ENCODE measurements at places on chromosomes 6 and 20. TPM values are rescaled to one million over a fixed set of nuclear protein-coding genes. Genes with fewer than 3 reads are reported as not detected.
A peak's percentile ranks its signal among the peaks of the same experiment; 100 is the strongest.

DNA sequence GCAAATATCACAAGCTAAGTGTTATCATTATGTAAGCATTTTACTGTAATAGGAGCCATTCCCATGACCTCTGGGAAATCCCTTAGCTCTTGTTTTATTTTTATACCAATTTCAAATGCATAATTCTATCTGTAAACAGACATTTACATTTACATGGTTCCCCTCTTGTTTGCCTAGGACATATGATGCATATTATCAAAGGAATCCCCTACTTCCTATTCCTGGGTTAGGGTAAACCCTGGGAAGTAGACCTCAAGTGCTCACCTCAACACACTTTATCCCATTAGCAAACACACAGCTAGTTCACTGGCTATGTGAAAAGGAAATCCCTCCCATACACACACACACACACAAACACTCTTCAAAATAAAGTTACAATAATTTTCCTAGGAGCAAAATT is 27.1 kb downstream of the PDE10A start:
- no peak overlapping the region for H3K27ac ChIP-seq
- H3K4me3 ChIP-seq, result no peak overlapping the region
- peaks cover 11% of the 10 kb centered on the region for H3K27me3 ChIP-seq
- no peak for DNase-seq

- H3K4me3 ChIP-seq, result peak overlapping the region; percentile 59
- H3K27me3 ChIP-seq, result no peaks in the 10 kb centered on the region
Measured at GRCh38 chr6:137927777-137928218, 60.7 kb downstream of the TNFAIP3 start.

GRCh38 chr20:19129976-19130612 is 82.3 kb upstream of the SLC24A3 start:
- H3K36me3 ChIP-seq, result no peaks in the 10 kb centered on the region
- H3K27ac ChIP-seq, result no peak overlapping the region
- no peaks in the 10 kb centered on the region for H3K4me1 ChIP-seq
- no peak for DNase-seq
- H3K27me3 ChIP-seq, result no peaks in the 10 kb centered on the region

DNA sequence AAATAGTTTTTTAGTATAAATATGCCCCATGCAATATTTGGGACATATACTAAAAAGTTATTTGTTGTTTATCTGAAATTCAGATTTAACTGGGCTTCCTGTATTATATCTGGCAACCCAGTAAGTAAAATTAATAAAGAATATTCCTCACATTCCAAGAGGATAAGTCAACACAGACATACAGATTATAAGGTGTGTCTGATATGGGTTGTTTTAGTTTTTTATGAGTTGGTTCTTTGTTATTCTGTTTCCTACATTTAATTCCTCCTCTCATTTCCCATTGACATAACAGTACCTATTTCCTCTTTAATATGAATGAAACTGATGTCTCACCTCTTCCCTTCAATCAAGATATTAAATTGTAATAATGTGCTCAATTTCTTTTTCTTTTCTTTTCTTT is 1.7 kb upstream of the PLA2G7 start:
- H3K36me3 ChIP-seq, result no peaks in the 10 kb centered on the region
- H3K27me3 ChIP-seq, result peaks cover 54% of the 10 kb centered on the region
- no peak for DNase-seq

- no peak overlapping the region for H3K27ac ChIP-seq
- H3K4me3 ChIP-seq, result peak overlapping the region; percentile 70
- peaks cover 19% of the 10 kb centered on the region for H3K4me1 ChIP-seq
- peak; percentile 66 for DNase-seq
- H3K36me3 ChIP-seq, result peaks cover 3% of the 10 kb centered on the region
Measured at GRCh38 chr20:64083378-64083803, 807 bp downstream of the LKAAEAR1 start.

DNA sequence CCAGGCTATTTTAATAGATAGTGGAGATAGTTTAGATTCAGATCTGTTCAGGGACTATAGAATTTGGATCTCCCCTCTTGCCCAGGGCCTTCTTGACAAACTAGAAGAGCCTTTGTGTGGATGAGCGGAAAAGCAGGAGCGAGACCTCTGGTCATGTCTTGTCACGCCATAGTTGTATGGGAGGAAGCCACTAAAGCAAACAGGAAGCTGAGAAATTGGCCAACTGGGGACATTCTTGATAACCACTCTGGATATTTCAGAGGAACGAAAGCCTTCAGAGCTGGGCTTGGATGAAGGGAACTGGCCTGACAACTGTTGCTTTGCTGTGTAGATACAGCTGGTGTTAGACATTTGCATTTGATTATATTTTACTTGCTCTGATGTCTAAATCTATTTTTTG is 54.1 kb upstream of the EXOC2 start:
- DNase-seq, result no peak
- H3K27ac ChIP-seq, result no peak overlapping the region
- H3K36me3 ChIP-seq, result no peaks in the 10 kb centered on the region
- H3K4me3 ChIP-seq, result no peak overlapping the region

DNA sequence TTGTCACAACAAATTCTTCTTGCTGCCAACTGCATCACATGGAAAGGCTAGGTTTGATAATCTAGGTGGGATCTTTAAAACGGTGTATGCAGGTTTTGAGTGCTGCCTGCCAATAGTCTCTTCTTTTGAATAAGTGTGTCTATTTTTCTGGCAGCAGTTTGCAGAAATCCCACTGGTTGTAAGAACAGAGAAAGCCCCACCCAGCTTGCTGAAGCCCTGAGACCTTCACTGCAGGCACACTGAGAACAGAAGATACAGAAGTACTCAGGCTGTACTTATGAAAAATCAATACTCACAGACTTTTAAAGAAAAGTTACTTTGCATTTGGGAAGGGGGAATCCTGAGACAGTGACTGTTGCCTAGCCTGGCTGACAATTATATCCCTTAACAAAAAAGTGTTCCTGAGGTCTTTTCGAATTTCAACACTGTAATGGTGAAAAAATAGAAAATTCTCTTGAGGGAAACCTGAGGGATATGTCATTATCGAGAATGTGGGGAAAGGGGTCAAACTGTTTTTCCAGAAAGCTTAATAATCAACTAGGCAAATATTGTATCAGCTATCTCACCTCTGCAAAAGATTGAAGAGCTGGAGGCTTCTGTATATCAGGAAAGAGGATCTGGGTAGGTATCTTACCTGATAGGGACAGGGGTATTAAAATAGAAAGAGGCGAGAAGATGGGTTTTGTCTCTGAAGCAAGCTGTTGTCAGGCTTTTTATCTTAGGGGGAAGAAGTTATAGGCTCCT is 199.9 kb downstream of the LRFN2 start:
- no peaks in the 10 kb centered on the region for H3K36me3 ChIP-seq
- no peaks in the 10 kb centered on the region for H3K27me3 ChIP-seq
- DNase-seq, result peak; percentile 9
- peaks cover 54% of the 10 kb centered on the region for H3K4me1 ChIP-seq
- H3K27ac ChIP-seq, result peak overlapping the region; percentile 52

- no peak for DNase-seq
- H3K27ac ChIP-seq, result no peak overlapping the region
- H3K27me3 ChIP-seq, result no peaks in the 10 kb centered on the region
Measured at GRCh38 chr20:59723108-59723500, 118.8 kb downstream of the PHACTR3 start.

DNA sequence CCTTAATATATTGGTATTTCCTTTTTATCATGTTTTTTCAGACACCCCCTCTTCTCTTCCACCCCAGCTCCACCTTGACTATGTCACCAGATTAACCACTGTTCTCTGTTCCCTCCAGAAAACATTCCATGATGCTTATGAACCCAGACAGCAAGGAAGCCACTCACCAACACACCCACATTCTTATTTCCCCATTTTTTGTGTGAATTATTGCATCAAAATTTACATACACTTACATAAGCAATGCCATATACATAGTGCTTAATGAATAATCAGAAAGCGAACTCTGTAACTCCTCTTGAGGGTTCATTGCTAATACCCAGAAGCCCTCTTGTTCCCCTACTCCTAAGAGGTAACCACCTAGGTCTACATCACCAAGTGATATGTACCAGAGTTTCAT is 182.3 kb upstream of the CDYL start:
- no peak for DNase-seq
- no peak overlapping the region for H3K27ac ChIP-seq
- H3K36me3 ChIP-seq, result no peaks in the 10 kb centered on the region
- no peaks in the 10 kb centered on the region for H3K4me1 ChIP-seq

- H3K4me1 ChIP-seq, result peaks cover 34% of the 10 kb centered on the region
- DNase-seq, result no peak
- no peak overlapping the region for H3K4me3 ChIP-seq
- H3K36me3 ChIP-seq, result peaks cover 5% of the 10 kb centered on the region
- H3K27me3 ChIP-seq, result no peaks in the 10 kb centered on the region
Measured at GRCh38 chr20:25309395-25310267, 61.7 kb downstream of the PYGB start.

GRCh38 chr6:113723182-113723581 is 134.0 kb upstream of the MARCKS start:
- H3K27me3 ChIP-seq, result peaks cover 5% of the 10 kb centered on the region
- DNase-seq, result no peak
- H3K4me1 ChIP-seq, result no peaks in the 10 kb centered on the region
- H3K36me3 ChIP-seq, result no peaks in the 10 kb centered on the region

- H3K36me3 ChIP-seq, result no peaks in the 10 kb centered on the region
- no peak overlapping the region for H3K4me3 ChIP-seq
- DNase-seq, result no peak
- H3K27ac ChIP-seq, result no peak overlapping the region
- no peaks in the 10 kb centered on the region for H3K27me3 ChIP-seq
- no peaks in the 10 kb centered on the region for H3K4me1 ChIP-seq
Measured at GRCh38 chr20:40565682-40566040, 123.4 kb downstream of the MAFB start.

- no peak overlapping the region for H3K27ac ChIP-seq
- H3K27me3 ChIP-seq, result no peaks in the 10 kb centered on the region
- no peak for DNase-seq
- no peak overlapping the region for H3K4me3 ChIP-seq
- H3K4me1 ChIP-seq, result no peaks in the 10 kb centered on the region
- H3K36me3 ChIP-seq, result peaks cover 53% of the 10 kb centered on the region
Measured at GRCh38 chr20:34534391-34535165, 18.4 kb downstream of the DYNLRB1 start.

GRCh38 chr20:58571693-58572427 is 56.7 kb upstream of the APCDD1L start:
- H3K4me3 ChIP-seq, result no peak overlapping the region
- H3K27ac ChIP-seq, result no peak overlapping the region
- no peak for DNase-seq

DNA sequence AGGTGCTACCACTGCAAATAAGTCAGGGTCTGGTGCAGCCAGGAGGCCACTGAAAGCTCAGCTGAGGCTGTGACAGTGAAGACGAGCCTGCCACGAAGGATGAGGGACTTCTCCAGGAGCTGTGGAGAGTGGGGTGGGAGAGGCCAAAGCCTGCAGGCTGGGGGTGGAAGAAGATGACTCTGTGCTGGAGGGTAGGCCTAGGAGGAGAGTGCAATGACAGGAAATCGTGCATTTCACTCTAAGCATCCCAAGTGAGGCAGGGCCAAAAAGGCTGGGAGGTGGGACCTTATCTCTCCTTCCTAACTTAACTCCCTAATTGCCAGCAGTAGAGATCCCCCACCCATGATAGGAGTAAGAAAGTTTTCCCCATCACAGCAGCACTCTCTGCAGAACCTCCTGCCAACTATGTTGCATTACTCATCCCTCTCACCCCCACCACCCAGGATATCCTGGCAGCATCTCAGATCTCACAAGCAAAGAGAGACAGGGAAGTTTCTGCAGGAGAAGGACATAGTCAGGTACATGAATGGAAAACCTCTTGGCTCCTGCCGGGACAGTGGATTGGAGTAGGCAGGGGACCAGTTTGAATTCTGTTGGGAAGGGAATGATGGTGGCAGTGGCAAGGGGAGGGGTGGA is 466.2 kb downstream of the CDH26 start:
- H3K36me3 ChIP-seq, result no peaks in the 10 kb centered on the region
- H3K27ac ChIP-seq, result no peak overlapping the region
- DNase-seq, result no peak
- no peaks in the 10 kb centered on the region for H3K4me1 ChIP-seq
- no peaks in the 10 kb centered on the region for H3K27me3 ChIP-seq

DNA sequence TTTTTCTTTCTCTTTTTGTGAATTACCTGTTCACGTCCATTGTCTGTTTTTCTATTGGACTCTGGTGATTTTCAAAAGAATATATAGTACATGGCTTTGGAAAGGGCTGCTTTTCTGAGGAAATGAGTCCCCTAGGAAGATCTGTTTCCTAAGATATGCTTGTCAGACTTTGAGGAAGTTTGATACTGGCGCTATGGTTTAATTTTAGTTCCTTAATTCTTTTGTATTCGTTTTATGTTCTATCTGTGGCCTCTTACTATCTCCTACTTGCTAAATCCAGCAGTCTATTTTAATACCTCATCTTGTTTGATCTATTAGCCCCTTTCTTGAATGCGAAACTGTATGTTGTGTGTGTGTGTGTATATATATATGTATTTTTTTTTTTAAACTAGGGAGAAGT is 101.9 kb downstream of the LIN28B start:
- no peak overlapping the region for H3K4me3 ChIP-seq
- no peaks in the 10 kb centered on the region for H3K4me1 ChIP-seq
- no peak overlapping the region for H3K27ac ChIP-seq

DNA sequence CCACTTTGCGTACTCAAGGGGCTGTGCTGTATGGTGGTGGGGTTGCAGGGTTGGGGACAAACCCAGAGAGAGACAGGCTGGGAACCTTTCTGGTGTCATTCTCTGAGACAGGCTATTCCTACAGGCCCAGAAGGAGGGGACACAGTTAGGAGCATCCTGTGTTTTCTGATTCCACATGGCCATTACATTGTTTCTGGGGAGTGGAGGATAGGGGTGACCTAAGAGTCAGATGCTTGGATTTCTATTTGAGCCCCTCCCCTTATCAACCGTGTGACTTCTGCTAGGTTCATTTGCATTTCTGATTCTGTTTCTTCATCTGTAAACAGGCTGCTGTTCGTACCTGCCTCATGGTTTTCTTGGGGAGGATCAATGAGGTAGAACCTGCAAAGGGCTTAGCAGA is 29.4 kb upstream of the EPB41L1 start:
- no peaks in the 10 kb centered on the region for H3K36me3 ChIP-seq
- H3K27ac ChIP-seq, result no peak overlapping the region
- H3K4me3 ChIP-seq, result no peak overlapping the region
- H3K27me3 ChIP-seq, result no peaks in the 10 kb centered on the region
- DNase-seq, result no peak
- H3K4me1 ChIP-seq, result no peaks in the 10 kb centered on the region

DNA sequence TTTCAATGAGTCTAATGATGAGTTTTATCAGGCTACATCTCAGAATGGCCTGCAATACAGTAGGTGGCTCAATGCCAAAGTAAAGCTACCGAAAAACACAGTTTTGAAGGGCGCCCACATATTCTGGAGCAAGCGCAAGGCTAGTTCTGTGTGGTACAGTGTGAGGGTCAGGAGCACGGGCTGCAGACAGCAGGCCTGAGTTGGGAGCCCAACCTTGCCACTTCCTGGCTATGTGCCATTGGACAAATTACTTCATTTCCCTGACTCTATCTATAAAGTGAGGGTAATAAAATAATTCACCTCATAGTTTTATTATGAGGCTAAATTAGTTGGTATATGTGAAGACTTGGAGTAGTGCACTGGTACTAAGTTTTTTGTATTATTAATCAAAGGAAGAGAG is 150.7 kb downstream of the OPN5 start:
- no peaks in the 10 kb centered on the region for H3K4me1 ChIP-seq
- no peaks in the 10 kb centered on the region for H3K36me3 ChIP-seq
- DNase-seq, result no peak
- H3K27me3 ChIP-seq, result no peaks in the 10 kb centered on the region

Gene RFX6
- total RNA-seq, result not detected

Gene PRDM13
- not detected for total RNA-seq

Gene HTR1E
- total RNA-seq, result not detected

Gene TSPO2
- total RNA-seq, result not detected
